ENCODE measurements at places on chromosomes 5 and 9.

GRCh38 chr9:13586587-13587374, 307.3 kb upstream of the MPDZ start:
- no peak for DNase-seq

DNA sequence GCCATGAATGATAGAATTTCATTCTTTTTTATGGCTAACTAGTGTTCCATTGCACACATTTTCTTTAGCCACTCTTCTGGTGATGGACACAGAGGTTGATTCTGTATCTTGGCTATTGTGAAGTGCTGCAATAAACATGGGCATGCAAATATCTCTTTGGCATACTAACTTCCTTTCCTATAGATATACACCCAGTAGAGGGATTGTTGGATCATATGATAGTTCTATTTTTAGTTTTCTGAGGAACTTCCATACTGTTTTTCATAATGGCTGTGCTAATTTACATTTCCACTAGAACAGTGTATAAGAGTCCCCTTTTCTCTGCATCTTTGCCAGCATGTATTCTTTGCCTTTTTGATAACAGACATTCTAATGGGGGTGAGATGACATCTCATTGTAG, 50.4 kb upstream of the CDK5RAP2 start:
- no peak for DNase-seq

GRCh38 chr9:69657269-69657668, 14.9 kb downstream of the APBA1 start:
- no peak for DNase-seq

- DNase-seq, result no peak
Observed at GRCh38 chr5:177601126-177601525, 1.2 kb downstream of the B4GALT7 start.

GRCh38 chr9:120735415-120736126, 21.3 kb upstream of the MEGF9 start:
- no peak for DNase-seq

DNA sequence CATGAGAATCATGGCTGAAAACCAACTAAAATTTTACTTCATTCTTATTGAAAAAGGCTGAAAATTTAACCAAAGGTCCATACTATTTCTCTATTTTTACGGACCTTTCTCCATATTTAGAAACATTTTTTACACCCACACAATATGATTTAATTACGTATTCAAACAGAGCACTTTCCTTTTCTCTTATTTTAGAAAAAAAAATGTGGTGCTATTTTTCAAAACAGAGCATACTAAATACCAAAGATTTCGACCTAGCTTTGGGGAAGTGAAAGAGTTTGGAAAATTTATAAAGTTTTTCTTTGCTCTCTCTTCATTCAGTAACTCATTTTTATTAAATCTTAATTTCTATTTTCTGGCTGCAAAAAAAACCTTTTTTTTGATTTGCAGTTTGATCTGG, 38.1 kb downstream of the RNF145 start:
- no peak for DNase-seq

DNA sequence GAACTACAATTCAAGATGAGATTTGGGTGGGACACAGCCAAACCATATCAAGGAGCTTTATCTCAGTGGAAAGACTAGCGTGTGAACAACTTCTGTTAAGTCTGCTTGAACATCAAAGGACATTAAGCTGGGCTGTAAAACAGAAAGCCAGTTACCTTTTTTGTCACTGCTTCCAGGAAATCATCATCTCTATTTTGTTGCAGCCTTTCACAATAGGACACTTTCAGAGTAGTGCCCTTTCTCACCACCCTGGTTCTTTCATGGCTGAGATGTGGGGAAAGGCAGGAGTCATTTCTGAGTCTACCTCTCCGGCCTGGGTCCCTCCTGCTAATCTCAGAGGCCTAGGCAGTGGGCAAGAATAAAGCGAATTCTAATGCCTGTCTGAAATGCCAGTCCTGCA, 96.2 kb upstream of the PPP1R2B start:
- no peak for DNase-seq

GRCh38 chr9:86469476-86470250, 115.5 kb upstream of the TUT7 start:
- no peak for DNase-seq

- DNase-seq, result no peak
Observed at GRCh38 chr5:31492869-31493268, 39.0 kb downstream of the DROSHA start.

DNA sequence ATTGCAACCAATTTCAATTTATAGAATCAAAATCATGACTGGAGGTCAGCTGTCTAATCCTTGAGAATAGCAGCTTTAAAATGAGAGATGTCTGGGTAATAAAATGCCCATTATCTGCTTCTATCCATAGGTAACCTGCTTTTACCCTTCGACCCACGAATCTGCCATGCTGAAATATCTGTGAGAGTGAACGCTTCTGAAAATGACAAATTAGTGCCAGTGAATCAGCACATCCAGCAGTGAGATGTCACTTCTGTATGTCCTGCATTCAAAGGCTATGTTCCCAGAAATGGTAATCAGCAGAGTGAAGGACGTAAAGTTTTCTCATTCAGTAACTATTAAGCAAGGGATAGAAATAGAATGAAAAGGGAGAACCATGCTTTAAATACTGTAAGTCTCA, 532.4 kb upstream of the ITGA1 start:
- DNase-seq, result no peak

Measured in NCI-H1930 (cell line).